Sigmoid colon (tissue), 7 donors: ENCODE measurements at places on chromosomes 12 and 14. TPM values are rescaled to one million over a fixed set of nuclear protein-coding genes. Genes with fewer than 3 reads are reported as not detected.

GRCh38 chr14:69632164-69632563, 20.8 kb downstream of the SUSD6 start:
- H3K27me3 ChIP-seq: no peaks in the 10 kb centered on the region
- no peaks in the 10 kb centered on the region for H3K4me1 ChIP-seq
- no peak overlapping the region for H3K4me3 ChIP-seq
- no peak overlapping the region for H3K27ac ChIP-seq
- H3K36me3 ChIP-seq: no peaks in the 10 kb centered on the region
- no peak for DNase-seq

- no peak overlapping the region for H3K27ac ChIP-seq
- H3K27me3 ChIP-seq: no peaks in the 10 kb centered on the region
- no peak overlapping the region for H3K4me3 ChIP-seq
- no peaks in the 10 kb centered on the region for H3K36me3 ChIP-seq
- H3K4me1 ChIP-seq: peaks cover 42% of the 10 kb centered on the region
Measured at GRCh38 chr12:62285284-62285683, 25.1 kb downstream of the USP15 start.

GRCh38 chr14:60276347-60276746, 27.3 kb downstream of the PPM1A start:
- no peaks in the 10 kb centered on the region for H3K27me3 ChIP-seq
- no peaks in the 10 kb centered on the region for H3K36me3 ChIP-seq
- H3K4me3 ChIP-seq: no peak overlapping the region
- no peak overlapping the region for H3K27ac ChIP-seq
- peaks cover 46% of the 10 kb centered on the region for H3K4me1 ChIP-seq
- no peak for DNase-seq

DNA sequence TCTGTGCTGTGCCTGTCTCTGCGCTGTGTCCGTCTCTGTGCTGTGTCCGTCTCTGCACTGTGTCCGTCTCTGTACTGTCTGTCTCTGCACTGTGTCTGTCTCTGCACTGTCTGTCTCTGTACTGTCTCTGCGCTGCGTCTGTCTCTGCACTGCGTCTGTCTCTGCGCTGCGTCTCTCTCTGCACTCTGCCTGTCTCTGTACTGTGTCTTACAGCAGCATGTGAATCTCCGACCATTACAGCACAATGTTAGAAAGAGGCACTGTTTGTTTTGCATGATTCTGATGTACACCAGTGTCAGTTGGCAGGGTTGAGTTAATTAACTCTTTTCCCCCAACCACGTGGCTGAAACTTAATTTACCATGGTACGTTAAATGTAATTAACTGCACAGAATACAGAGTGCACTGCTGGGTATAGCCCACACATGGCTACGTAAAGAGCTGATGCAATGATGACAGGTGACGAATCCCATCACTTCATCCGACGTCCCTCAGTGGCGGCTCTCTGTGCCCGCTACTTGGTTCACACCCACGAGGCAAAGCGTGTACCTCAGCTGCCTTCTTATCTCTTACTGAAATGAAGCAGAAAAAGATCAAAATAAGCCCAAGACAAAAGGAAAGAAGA, 127.7 kb upstream of the SFSWAP start:
- no peaks in the 10 kb centered on the region for H3K4me1 ChIP-seq
- H3K27me3 ChIP-seq: peaks cover 27% of the 10 kb centered on the region
- no peak for DNase-seq
- H3K27ac ChIP-seq: no peak overlapping the region
- H3K4me3 ChIP-seq: no peak overlapping the region

GRCh38 chr12:55718624-55719275, 1.4 kb upstream of the RDH5 start:
- H3K27ac ChIP-seq: peak overlapping the region; percentile 100
- H3K36me3 ChIP-seq: peaks cover under 1% of the 10 kb centered on the region
- no peak overlapping the region for H3K4me3 ChIP-seq
- peaks cover 78% of the 10 kb centered on the region for H3K4me1 ChIP-seq
- no peak for DNase-seq

GRCh38 chr12:106632797-106633450, 50.1 kb downstream of the RFX4 start:
- H3K36me3 ChIP-seq: no peaks in the 10 kb centered on the region
- no peak overlapping the region for H3K4me3 ChIP-seq
- no peaks in the 10 kb centered on the region for H3K4me1 ChIP-seq

- peaks cover 4% of the 10 kb centered on the region for H3K36me3 ChIP-seq
- DNase-seq: no peak
- no peaks in the 10 kb centered on the region for H3K27me3 ChIP-seq
- no peak overlapping the region for H3K4me3 ChIP-seq
Measured at GRCh38 chr12:62575036-62575435, 108.4 kb downstream of the MON2 start.

DNA sequence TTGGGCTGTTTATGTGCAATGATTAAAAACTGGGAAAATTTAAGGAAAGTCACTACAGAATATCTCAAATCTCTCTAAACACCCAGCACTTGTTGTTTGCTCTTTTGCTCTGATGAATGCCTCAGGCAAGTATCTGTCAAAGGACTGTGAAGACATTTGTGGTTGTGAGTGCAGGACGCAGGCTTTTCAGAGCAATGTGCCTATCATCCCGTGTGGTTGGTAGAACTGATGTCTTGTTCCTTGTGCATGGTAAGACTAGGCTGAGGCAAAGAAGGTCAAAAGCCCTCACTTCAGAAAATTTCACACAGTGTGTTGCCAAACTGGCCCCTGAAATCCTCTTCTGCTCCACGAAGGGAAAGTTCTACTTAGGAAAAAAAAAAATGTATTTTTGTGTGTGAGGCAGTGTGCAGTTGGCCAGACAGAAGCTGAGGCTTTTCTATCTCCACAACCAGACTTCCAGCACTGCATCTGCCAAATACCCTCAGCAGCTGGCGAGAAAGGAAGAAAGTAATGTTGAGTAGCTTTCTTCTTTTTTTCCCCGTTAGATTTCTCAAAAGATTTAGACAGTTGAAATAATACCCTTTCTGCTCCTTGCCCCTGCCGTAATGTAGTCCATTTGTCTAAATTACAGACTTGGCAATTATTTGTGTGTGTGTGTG, 1103.1 kb downstream of the VRK1 start:
- H3K27ac ChIP-seq: no peak overlapping the region
- DNase-seq: no peak
- no peaks in the 10 kb centered on the region for H3K27me3 ChIP-seq
- no peak overlapping the region for H3K4me3 ChIP-seq

DNA sequence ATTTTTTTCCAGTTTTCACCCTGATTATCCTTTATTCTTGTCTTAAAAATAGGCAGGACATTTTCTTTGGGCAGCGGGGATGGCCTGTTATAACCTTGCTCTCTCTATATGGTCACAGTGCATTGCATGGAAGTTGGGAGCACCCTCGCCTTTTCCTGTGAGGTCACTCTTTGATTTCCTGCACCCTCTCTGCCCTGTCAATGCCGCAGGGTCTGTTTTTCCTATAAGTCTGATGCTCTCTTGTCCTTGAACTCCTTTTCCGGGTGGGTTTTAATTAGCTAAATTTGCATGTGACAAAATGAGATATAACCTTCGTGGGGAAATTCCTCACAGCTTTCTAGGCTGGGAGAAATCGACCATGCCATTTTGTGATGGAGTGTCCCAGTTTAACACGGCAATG, 194.3 kb downstream of the CACNA1C start:
- no peaks in the 10 kb centered on the region for H3K36me3 ChIP-seq
- DNase-seq: no peak
- H3K27me3 ChIP-seq: no peaks in the 10 kb centered on the region

DNA sequence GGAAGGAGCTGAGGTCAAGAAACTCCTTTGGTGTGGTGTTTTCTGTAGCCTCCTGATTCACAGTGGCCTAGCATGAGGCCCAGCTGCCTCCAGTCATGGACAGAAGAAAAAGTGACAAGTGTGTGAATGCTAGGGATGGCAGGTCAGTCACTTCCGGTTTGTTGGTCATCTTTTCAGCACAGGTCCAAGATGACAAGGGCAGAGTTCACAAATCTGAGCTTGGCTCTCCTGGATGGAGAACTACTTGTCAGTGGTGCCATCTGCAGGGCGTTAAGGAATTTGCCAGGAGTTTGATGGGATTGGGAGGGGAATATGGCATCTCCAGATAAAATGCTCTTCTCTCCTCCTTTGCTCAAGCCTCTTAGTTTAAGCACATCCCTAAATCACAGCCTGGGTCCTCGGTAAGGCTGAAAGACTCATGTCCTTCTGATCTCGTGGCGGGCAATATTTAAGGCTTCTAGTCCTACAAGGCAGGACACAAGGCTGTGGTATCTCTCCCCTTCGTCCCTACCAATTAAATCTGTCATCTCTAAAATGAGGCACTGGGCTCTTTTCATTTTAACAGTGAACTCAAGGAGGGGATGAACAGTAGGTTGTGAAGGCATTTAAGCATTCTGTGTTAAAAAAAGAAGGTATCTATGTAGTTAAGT, 10.0 kb downstream of the TUBA1B start:
- DNase-seq: peak; percentile 67
- H3K36me3 ChIP-seq: no peaks in the 10 kb centered on the region
- H3K27me3 ChIP-seq: no peaks in the 10 kb centered on the region
- no peaks in the 10 kb centered on the region for H3K4me1 ChIP-seq
- H3K4me3 ChIP-seq: no peak overlapping the region
- H3K27ac ChIP-seq: no peak overlapping the region

GRCh38 chr12:3129301-3130056, 52.3 kb downstream of the TSPAN9 start:
- H3K4me3 ChIP-seq: no peak overlapping the region
- no peak overlapping the region for H3K27ac ChIP-seq
- H3K27me3 ChIP-seq: no peaks in the 10 kb centered on the region
- DNase-seq: no peak
- H3K36me3 ChIP-seq: no peaks in the 10 kb centered on the region

DNA sequence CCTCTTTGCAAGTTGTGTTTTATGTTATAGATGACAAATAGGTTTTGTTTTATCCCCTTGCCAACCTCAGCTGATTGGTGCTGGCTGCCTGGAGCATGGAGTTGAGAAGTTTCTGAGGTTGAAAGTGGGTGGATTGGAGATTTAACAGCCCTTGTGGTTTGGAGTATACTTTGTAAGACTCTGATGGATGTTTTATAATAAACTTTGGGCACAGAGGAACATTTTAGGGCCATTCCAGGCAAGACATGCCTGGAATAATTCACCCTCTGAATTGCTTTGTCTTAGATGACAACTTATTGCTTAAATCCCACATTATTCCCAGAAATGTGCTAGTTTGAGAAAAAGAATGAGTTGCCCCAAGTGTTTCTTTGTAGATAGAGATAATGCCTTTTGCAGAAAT, 158.9 kb downstream of the SLC5A8 start:
- no peaks in the 10 kb centered on the region for H3K4me1 ChIP-seq
- no peaks in the 10 kb centered on the region for H3K27me3 ChIP-seq
- DNase-seq: no peak
- H3K4me3 ChIP-seq: no peak overlapping the region

DNA sequence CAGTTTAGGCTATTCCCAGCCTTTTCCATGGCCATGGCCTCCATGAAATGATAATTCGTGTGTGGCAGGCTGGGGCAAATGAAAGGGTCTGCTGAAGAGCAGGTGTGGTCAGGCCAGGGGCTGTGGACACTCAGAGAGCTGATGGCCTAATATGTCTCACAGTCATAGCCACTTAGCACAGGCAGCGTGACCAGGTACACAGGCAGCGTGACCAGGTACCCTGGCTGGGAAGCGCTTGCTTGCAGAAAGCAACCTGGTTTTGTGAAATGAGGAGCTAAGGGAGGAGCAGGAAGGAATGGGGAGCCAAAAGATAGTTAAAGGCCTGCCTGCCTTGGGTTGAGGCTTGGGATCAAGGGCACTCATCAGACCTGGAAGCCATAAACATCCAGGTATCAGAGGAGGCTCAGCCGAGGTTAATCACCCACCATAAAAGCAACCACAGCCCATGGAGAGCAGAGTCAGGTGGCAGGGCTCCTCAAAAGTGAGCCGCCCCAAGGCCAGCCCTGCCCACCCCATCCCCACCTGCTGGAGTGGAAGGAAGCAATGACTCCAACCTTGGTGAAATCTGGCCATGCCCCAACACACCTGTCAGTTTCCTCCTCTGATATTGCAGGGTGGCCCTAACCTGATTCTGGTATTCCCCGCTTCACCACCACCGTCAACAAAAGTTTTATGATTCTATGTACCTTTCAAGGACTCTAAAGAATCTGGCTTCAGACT, 8.0 kb upstream of the KRT8 start:
- no peaks in the 10 kb centered on the region for H3K4me1 ChIP-seq
- H3K36me3 ChIP-seq: no peaks in the 10 kb centered on the region
- no peak for DNase-seq
- no peaks in the 10 kb centered on the region for H3K27me3 ChIP-seq
- H3K4me3 ChIP-seq: no peak overlapping the region

DNA sequence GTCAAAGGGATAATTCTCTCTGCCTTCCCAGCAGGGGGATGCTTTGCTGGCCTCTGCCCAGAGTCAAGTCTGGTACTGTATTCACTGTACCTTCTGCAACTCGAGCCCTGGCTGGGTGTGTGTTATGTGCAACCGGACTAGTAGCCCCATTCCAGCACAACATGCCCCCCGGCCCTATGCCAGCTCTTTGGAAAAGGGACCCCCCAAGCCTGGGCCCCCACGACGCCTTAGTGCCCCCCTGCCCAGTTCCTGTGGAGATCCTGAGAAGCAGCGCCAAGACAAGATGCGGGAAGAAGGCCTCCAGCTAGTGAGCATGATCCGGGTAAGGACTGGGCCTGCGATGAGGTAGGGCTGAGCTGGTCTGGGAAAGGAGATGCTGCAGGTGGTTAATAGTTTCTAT, 3.3 kb downstream of the RNF31 start:
- H3K27me3 ChIP-seq: no peaks in the 10 kb centered on the region
- H3K4me1 ChIP-seq: no peaks in the 10 kb centered on the region
- no peak overlapping the region for H3K4me3 ChIP-seq
- H3K27ac ChIP-seq: no peak overlapping the region

- H3K27ac ChIP-seq: no peak overlapping the region
- no peak for DNase-seq
- H3K4me1 ChIP-seq: no peaks in the 10 kb centered on the region
Measured at GRCh38 chr14:22418631-22419030, 170.4 kb downstream of the DAD1 start.

- DNase-seq: no peak
- no peaks in the 10 kb centered on the region for H3K27me3 ChIP-seq
- H3K27ac ChIP-seq: no peak overlapping the region
- H3K4me1 ChIP-seq: no peaks in the 10 kb centered on the region
- no peak overlapping the region for H3K4me3 ChIP-seq
Measured at GRCh38 chr12:89314060-89314761, 38.1 kb downstream of the DUSP6 start.

GRCh38 chr14:75453817-75454434, 26.1 kb downstream of the JDP2 start:
- H3K4me3 ChIP-seq: no peak overlapping the region
- peaks cover 91% of the 10 kb centered on the region for H3K4me1 ChIP-seq
- no peak for DNase-seq
- H3K27me3 ChIP-seq: no peaks in the 10 kb centered on the region

Gene NR2C1
- total RNA-seq: 28.8 TPM

Gene EFCAB11
- 8.9 TPM for total RNA-seq

Gene TAS2R43
- total RNA-seq: 2.1 TPM

Gene NEMP1
- total RNA-seq: 13.6 TPM

Gene PROX2
- total RNA-seq: not detected

Gene CCDC60
- total RNA-seq: 1.6 TPM

Gene HOXC9
- not detected for total RNA-seq

Gene CACNA2D4
- total RNA-seq: 4.9 TPM

Gene TC2N
- 49.2 TPM for total RNA-seq

Gene USP44
- 6.1 TPM for total RNA-seq

Gene CKB
- total RNA-seq: 1,303 TPM

Gene SMCO2
- not detected for total RNA-seq
